Activated CD4-positive, alpha-beta T cell treated with anti-CD3 and anti-CD28 coated beads for 24 hours (primary cell): ENCODE measurements at places on chromosomes 5 and 9.

GRCh38 chr5:59128646-59129290 lies 545.9 kb downstream of the RAB3C start:
- DNase-seq: no peak

DNA sequence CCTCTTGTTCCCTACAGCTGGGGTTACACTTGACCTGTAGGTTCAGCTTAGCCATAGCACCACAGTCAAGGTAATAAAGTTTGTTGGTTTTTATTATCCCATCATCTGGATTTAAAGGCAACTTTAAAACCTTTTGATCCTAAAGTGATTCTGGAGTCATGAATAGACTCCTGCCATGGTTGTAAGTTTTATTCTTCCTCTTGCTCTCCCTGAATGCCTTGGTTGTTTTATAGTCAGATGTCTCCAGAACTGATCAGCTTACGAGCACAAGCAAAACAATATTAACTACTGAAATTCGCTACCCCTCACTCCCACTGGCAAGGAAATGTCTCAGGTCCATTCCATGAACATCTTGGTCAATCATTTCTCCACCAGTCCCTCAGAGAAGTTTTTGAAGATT lies 1328.6 kb downstream of the PTPRD start:
- no peak for DNase-seq

DNA sequence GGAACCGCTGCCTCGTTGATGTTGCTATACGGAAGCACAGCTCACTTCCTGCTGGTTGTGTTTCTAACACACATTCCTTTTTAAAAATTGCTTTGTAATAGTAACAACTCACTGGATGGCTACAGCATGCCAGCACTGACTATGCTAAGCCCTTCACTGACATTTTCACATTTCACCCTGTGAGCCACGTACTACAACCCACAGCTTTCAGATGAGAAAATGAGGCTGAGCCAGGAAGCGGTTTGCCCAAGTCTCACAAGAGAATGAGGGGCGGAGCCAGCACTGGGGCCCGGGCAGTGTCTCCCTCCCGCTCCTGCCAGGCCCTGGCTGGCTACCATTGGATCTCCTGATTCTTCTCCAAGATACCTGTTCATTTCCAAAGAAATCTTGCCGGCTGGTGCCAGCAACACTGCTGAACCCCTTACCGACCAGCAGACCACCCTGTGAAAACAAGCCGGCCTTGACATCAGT lies 38.3 kb downstream of the FAM78A start:
- peak; percentile 83 for DNase-seq

- DNase-seq: no peak
Observed at GRCh38 chr5:138179277-138179857, 455 bp downstream of the KIF20A start.

GRCh38 chr5:7540736-7541485 lies 145.0 kb downstream of the ADCY2 start:
- DNase-seq: no peak
